ENCODE measurements at places on chromosomes 6 and 20.

DNA sequence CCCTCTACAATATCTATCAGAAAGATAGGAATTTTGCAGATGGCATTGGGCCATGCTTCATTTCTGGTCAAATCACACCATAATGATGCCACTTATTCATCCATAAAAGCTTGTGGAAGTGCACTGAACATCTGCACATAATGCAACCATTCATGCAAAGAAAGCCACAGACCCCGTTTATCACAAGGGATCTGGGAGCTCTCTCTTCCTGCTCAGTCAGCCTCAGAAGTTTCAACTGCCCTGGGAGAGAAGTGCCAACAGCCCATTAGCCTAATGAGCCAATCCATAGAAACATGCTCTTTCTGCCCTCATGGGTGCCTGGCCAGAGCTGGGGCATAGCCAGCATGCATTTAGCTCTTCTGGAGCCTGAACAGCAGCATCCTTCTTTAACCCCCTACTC, 85.8 kb downstream of the SLC35F1 start:
- DNase-seq = peak; percentile 97

GRCh38 chr20:63297796-63298572, 5.0 kb downstream of the COL20A1 start:
- no peak for DNase-seq

- DNase-seq = no peak
Observed at GRCh38 chr20:62762801-62763368, 33.4 kb upstream of the MRGBP start.

DNA sequence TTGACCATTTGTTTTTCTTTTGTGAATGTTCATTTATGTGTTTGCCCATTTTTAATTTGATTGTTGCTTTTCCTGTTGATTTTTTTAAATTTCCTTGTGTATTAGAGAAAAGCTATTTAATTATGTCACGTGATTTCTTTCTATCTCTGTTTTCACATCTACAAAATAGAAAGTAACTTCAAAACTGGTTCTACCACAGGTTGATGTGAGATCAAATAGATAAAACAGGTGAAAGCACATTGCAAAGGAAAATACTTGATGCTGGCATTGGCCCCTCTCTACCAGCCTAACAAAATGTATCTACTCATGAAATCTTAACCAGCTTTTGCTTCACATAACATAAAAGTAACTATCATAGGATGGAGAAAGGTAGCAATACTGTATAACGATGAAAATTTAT, 129.2 kb downstream of the TMEM242 start:
- DNase-seq = peak; percentile 73

DNA sequence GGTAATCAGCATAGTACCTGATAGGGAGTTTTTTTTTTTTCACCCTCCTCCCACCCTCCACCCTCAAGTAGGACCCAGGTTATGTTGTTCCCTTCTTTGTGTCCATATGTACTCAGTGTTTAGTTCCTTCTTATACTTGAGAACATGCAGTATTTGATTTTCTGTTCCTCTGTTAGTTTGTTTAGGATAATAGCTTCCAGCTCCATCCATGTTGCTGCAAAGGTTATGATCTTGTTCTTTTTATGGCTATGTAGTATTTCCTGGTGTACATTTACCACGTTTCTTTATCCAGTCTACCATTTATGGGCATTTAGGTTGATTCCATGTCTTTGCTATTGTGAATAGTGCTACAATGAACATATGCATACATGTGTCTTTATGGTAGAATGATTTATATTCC, 41.9 kb downstream of the FOXA2 start:
- DNase-seq = no peak

DNA sequence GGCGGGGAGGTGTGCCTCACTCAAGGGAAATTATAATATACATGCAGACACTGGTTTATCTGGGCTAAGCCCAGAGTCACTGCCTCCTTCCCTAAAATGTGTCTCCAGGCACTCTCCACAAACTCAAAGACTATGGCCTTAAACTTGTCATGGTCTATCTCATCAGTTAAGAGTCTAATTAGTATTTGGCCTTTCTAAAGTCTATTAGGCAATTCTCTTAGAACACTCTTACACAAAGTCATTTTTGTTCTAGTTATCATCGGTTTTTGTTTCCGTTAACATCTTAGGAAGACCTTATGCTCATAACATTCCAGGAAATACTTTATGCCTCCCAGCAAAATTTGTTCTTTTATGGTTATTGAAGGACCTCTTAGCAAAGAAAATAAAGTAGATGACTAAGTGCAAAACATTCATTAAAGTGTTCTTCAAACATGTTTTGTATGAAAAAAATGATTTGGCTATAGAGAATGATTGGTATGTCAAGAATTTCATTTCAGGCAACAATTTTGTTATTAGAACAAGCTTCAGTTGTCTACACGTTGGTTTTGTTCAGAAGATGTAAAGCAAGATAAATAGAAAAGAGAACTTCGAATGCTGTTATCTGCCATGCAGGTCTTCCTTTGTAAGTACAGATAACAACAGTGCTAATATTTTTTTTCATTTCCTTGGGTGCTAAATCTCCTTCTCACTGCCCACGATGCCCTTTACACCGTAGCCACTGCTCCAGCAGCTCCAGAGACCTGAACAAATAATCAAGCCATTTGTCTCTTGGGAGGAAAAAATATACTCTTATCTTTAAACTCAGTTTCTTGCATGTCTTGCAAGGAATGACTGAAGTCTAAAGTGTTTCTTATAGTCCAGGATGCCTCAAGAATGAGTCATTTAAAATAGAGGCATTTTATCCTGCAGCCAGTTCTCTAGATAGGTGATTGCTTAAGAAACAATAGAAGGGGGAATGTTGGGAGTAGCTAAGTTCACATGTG, 170.4 kb downstream of the HTR1B start:
- no peak for DNase-seq

GRCh38 chr6:156556811-156557210, 220.4 kb upstream of the ARID1B start:
- no peak for DNase-seq

GRCh38 chr6:45447005-45447404, 69.3 kb upstream of the SUPT3H start:
- no peak for DNase-seq

DNA sequence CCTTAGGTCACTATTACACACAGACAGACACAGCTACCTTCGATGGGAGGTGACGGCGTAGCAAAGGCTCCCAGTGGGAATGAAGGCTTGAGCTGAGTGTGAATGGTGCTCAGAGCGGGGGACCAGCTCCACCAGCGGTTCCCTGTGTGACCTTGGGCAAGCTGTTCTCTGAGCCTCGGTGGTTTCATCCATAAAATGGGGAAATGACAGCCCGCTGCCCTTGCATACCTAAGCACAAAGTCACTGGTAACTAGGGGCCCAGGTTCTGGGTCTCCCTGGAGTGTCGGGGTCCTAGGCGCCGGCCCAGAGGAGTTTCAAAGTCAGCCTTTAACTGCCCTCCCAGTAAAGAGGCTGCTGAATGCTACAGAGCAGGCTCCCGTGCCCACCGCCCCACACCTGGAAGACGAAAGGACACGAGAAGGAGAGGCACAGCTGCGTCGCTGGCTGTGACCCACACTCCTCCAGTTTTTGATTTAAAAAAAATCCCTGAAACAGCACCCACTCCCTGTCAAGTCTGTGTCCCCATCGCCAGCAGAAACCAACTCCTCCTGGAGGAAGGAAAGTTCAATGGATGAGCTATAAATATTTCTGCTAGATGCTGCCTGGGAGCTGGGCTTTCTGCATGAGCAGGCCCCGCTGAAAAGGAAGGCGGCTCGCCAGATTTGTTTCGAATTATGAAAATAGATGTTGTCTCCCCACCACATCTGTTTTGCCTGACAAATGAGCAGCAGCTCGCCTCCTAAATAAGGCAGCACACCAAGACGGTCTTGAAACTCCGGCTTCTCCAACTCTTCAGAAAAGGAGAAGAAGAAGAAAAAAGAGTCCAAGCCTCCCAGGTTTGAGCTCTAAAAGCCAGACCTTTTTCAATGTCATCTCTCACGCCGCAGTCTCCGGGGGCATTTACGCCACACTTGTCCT, 27.4 kb downstream of the PMEPA1 start:
- no peak for DNase-seq

- no peak for DNase-seq
Observed at GRCh38 chr20:51463560-51463959, 79.0 kb downstream of the NFATC2 start.

DNA sequence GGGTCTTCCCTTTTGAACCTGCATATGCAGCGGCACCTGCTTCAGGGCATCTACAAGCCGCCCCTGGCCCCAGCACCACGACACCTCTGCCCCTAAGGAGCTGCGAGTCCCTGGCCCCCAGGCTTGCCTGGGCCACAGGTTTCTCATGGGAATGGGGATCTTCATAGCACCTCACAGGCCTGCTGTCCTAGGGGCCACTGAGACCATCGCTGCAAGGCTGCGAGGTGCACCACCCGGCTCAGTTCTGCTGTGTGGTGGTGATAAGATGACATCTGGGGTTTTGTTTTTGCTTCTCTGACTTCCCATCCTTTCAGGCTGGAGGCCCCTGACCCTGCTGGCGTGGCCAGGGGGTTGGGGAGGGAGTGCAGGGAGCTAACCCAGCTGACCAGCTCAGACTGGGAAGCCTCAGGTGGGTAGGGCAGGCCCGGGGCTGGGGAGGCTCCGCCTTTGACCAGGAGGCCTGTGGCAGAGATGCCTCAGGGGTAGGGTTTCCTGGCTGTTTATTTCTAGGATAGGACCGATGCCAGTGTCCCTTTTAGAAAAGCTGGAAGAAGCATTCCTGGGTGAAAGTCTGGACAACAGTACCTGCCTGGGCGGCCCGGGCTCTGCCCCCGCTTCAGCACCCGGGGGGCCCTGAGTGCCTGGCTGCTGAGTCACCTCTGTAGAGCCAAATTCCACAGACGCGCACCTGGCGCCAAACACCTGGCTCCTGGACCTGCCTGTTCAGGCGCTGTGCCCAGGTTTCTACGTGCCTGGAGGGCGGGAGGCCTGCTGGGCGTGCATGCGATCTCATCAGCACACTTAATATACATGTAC, 264.7 kb downstream of the DLL1 start:
- DNase-seq = peak; percentile 99

DNA sequence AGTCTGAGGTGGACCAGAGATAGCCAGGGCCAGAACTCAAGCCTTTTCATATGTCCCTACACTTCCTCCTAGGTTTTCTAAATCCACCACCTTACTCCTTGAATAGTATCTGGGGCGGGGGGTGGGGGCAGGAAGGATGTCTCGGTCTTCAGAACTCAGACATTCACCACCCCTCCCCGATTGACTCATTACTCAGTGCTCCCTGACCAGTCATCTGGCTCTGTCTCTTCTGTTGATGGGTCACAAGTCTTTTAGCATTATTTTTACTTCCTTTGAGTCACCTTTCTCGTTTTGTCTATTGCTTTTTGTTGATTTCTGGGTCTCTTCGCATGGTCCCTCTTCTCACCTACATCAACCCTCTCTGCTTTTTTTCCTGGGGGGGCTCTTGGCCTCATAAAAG, 23.3 kb downstream of the NOX3 start:
- no peak for DNase-seq

GRCh38 chr6:43052842-43053544, 658 bp downstream of the CUL7 start:
- DNase-seq = no peak

DNA sequence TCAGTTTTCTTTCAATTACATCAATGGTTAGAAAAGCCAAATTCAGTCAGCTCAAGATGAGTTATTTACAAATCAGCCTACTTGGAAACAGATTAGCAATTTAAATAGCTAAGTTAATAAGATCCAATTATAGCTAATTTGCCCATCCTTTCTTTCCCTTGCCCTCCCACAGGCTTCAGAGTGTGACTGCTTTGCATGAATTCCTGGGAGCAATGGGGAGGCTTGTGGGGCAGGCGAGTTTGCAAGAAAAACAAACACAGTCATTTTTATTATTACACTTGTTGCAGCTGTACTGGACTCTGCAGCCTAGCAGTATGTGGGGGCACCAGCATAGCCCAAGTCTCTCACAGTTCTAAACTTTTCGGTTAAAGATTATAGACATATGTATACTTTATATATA, 219.0 kb downstream of the NKAIN2 start:
- peak; percentile 72 for DNase-seq

DNA sequence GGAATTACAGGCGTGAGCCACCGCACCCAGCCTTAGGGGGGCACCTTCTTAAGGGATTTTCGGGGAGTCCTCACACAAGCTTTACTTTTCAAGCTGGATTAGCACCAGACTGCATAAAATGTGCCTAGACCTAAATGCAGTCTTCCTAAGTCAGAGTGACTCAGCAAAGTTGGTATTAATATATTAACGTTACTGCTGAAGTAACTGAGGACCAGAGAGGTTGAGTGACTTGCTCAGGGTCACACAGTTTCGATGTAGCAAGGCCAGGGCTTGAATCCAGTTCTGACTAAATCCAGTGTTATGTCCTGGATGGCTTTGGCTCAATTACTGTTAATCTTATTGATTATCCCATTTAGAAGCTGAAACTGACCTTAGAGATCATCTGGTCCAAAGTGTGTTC, 13.4 kb downstream of the EDEM2 start:
- DNase-seq = no peak

DNA sequence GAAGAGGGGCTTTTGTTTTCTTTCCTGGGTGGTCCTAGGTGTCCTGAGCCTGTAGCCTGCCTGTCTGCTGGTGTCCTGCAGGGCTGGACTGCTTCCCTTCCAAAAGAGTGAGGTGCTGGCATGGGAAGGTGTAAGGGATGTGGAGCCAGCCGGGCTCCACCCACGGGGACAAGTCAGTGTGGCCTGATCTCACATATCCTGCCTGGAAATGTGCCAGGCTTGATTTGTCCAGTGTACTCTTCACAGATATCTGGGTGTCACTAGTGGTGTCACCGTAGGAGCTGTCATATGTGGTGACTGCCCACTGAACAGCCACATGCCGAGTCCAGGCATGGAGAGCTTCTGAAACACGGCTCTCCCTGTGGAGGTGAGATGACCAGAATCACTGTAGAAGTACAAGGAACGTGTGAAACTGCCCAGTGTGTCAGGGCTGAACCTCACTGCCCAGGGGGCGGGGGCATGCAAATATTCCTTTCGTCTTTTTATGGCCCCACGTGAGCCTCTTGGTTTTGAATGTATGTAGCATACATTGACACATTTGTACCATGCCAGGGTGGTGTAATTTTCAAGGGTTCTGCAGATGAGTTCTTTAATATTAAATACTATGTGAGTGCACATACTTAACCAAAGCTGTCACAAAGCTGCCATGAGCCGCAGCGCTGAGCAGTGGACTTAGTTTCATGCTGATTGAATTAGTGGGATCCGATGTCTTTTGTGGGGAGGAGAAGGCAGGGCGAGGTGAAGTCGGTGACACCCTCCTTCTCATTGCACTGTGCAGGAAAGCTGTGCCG, 55.8 kb downstream of the CDH4 start:
- DNase-seq = no peak

Measured in NCI-H1105 treated with DMSO at 0.1 percent for 48 hours (cell line).